NCI-H146 (cell line): ENCODE measurements at places on chromosomes 6 and 20.

- DNase-seq, result no peak
Measured at GRCh38 chr6:37347670-37348111, 6.1 kb upstream of the RNF8 start.

DNA sequence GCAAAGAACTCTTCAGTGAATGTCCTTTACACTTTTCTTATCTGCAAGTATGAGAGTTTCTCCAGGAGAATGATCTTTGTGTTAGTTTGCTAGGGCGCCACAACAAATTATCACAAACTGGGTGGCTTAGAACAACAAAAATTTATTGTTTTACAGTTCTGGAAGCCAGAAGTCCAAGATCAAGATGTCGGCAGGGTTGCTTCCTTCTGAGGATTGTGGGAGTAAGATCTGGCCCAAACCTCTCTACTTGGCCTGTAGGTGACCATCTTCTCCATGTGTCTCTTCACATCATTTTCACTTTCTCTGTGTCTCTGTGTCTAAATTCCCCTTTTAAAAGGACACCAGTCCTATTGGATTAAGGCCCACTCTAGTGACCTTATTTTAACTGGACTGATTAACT, 103.0 kb downstream of the ADTRP start:
- no peak for DNase-seq

- DNase-seq, result no peak
Measured at GRCh38 chr20:51346686-51347485, 195.6 kb downstream of the NFATC2 start.

DNA sequence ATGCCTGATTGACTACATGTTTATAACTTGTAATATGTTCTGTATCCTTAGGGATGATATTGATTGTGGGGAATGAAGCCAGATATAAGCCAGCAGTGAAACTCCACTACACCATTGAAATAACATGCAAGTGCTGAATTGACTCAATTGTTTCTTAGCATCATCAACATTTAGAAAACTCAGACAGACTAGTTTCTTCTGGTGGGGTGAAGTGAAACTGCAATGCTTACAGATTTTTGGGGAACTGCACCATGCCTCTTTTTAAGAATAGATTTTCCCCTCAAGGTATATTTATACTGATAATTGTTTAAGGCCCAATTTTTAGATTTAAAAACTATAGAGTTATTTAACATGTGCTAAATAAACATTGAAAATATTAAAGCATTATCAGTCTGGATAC, 1044.6 kb upstream of the EYS start:
- DNase-seq, result no peak

- no peak for DNase-seq
Measured at GRCh38 chr20:34165018-34165619, 53.1 kb upstream of the EIF2S2 start.
